NCI-H774 (cell line): ENCODE measurements at places on chromosomes 7 and 10.

- DNase-seq: no peak
Measured at GRCh38 chr10:114648368-114648767, 9.7 kb downstream of the ABLIM1 start.

GRCh38 chr7:5425507-5426225 lies 2.0 kb upstream of the TNRC18 start:
- DNase-seq: peak; percentile 78

DNA sequence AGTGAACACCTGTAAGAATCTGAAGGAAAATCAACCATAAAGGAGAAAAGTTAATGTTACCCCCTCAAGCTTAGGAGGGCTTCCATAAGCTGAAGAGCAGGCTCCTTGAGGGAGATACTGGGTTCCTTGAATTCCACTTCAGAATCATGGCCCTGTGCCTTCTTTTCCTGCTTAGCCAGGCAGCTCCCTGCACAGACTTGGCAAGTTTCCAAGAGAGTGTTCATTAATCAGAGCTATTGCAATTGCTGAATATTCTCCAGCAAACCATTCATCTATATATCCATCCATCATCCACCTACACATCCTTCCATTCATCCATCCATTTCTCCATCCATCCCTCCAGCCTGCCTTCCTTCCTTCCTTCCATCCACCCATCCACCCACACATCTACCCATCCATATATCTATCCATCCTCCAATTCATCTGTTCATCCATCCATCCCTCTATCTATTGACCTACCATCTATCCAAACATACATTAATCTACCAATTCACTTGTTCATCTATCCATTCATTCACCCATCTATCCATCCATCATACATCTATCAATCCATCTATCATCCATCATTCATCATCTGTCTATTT lies 574.4 kb downstream of the PTPRN2 start:
- DNase-seq: no peak

GRCh38 chr10:29329420-29329819 lies 40.5 kb downstream of the LYZL1 start:
- DNase-seq: peak; percentile 80

GRCh38 chr10:84563355-84563754 lies 235.0 kb downstream of the CCSER2 start:
- DNase-seq: no peak

DNA sequence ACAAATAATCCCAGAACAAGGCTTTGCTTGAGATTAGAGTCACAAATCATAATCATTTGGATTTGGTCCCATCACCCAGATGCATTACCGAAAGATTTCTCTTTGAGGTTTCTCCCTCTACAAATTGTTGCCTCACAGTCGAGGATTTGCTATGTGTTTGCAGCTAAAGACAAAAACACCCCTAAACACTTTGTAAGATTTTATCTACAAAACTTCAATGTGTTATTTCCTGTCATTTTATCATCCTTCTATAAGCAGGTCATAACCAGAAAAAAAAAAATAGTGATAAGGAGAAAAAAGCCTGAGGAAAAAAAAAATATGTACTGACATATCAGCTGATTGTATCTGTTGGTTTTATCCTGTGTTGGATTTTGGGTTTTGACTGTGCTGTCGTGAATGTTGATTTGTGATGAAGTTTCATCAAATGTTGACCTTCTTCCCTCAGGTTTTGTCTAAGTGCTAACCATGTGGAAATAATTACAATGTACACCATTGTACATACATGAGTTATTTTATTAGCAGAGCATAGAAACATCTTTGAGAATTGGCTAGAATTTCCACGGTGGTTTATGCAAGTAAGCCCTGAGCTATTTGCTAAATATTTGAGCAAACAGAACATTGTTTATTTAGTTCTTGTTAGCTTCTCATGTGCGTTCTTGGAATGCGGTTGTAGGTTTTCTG lies 274.4 kb downstream of the NEBL start:
- DNase-seq: peak; percentile 34

DNA sequence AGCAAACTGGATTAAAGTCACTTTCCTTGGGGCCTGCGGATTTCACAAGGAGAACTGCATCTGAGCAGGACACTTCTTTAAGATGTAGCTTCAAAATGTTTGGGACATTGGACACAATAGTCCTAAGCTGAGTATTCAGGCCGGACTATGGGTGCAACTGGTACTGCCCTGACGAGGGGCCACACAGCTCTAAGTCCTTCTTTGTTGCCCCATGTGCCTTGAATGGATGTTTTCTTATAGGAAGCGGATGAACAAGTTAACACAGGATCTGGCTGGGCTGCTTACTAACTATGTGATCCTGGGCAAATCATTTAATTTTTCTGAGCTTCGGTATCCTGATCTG lies 147.8 kb upstream of the KLF14 start:
- no peak for DNase-seq

DNA sequence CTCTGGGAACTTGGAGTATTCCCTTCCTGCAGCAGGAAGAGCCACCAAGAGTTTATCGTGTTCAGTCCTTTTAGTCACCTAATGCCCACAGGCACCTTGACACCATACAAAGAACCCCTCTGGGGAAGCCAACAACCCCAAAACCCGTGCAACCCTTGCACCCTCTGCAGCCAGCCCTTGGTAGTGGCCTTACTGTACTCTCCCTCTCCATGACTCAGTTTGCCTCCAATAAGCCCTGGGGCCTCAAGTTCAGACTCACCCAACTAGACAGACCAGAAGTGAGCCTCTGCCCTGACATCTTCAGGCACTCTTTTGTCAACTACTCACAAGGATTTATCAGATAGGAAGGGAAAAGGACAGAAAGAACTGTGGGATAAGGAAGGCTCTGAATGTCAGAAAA lies 30.9 kb downstream of the KCNMA1 start:
- DNase-seq: no peak

- no peak for DNase-seq
Measured at GRCh38 chr10:86188796-86189558, 177.6 kb downstream of the GRID1 start.

GRCh38 chr7:121531175-121532070 lies 135.3 kb upstream of the FAM3C start:
- DNase-seq: no peak

- DNase-seq: no peak
Measured at GRCh38 chr7:86991771-86992191, 67.7 kb downstream of the ELAPOR2 start.

DNA sequence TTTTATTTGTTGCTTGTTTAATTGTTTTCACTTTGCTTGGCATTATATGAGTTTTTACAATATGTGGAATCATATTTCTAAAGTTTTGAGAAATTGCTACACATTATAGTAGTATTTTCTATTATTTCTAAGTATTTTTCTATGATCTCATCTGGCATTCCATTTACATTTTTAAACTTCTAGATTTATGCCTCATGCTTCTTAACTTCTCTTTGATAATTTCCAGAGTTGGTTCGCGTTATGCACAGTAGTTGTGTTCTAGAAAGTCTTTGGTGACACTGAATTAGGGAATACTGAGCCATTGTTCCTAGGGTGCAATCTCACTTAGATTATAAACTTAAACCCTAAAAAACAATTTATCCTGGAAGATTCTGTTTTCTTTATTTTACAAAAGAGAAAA lies 129.2 kb downstream of the GNAI1 start:
- no peak for DNase-seq

- DNase-seq: no peak
Measured at GRCh38 chr10:114044247-114045135, 825 bp downstream of the ADRB1 start.

GRCh38 chr10:123459371-123460091 lies 206.6 kb upstream of the GPR26 start:
- DNase-seq: no peak

DNA sequence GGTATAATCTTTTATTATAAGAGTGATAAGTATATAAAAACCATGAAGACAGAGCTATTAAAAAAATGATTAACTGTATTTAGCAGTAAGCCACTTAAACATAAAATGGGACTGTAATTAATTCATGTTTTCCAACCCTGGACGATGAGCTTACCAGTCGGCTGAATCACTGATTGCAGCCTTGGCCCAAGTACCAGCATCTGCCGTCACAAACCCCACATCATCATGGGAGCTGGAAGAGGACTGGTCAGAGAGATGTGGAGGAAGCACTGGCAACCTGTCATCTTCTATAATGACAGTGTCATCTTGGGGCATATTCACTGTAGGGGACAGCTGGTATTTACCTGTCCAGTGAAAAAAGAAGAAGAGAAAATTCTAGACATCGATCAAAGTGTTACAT lies 473.6 kb downstream of the PARD3 start:
- DNase-seq: no peak

DNA sequence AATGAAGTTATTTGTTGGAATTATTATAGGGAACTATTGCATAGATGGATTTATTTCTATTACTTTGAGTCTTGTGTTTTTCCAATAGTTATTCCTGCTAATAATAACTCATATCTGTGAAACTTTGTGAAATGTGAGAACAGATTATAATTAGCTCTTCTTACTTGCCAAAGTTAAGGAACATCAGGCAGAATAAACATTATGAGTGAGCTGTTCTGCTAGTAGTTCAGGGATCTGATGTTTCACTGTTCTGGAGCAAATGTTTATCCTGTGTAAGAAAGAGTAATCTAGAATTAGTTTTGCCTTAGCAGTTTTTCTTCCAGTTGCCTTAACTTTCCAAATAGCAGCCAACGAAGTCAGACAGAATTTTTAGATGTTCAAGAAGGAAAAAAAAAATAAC lies 245.2 kb upstream of the PLXDC2 start:
- no peak for DNase-seq

DNA sequence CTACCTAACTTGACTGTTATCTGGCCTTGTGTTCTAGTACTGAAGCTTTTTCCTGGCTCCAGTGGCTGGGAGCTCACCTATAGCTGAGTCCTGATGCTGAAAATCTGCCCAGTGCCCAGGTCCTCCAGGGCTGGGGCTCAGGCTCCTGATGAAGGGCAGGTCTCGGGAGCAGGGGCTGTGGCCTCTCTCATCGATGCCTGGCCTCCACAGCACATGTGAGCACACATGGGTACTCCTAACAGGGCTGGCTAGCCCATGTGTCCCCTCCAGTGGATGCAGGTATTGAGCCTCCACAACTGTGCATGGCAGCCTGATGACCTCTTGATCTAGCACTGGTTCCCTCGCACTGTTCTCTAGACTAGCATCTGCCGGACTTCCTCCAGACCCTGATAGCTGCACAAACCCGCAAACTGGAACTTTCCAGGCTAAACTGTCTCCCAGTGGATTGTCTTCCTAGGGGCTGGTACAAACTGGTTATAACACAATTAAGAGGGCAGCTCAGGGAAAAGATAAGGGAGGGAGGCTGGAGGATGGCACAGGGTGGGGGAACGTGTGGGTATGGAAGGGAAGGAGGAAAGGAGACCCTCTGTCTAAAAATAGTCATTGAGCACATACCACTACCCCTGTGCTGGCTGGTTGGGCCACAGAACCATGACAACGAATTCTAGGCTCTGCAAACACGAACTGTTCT lies 35.1 kb downstream of the PLAC9 start:
- DNase-seq: no peak

DNA sequence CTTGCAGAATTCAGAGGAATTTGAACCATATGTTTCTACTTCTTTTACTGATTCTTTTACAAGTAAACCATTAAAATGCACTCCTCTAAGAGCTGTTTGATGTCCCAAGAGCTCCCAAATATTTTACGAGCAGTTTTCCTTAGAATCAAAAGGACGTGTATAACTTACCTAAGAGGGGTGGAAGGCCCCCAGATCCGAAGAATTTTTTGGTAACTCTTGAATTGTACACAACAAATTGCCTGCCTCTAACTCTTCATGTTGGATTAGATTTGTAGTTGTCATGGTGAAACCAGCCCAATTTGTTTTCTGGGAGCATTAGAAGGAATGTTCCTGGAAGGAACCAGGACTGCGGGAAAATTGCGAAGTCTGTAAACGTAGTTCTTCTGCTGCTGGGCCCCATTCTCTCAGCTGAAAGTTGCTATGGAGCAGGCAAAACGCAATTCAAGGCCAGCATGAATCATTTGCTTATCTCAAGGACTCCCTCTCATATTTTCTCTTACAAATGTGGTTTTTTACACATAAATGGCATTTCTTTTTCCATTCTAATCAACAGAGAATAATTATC lies 124.8 kb upstream of the TMEM72 start:
- no peak for DNase-seq

DNA sequence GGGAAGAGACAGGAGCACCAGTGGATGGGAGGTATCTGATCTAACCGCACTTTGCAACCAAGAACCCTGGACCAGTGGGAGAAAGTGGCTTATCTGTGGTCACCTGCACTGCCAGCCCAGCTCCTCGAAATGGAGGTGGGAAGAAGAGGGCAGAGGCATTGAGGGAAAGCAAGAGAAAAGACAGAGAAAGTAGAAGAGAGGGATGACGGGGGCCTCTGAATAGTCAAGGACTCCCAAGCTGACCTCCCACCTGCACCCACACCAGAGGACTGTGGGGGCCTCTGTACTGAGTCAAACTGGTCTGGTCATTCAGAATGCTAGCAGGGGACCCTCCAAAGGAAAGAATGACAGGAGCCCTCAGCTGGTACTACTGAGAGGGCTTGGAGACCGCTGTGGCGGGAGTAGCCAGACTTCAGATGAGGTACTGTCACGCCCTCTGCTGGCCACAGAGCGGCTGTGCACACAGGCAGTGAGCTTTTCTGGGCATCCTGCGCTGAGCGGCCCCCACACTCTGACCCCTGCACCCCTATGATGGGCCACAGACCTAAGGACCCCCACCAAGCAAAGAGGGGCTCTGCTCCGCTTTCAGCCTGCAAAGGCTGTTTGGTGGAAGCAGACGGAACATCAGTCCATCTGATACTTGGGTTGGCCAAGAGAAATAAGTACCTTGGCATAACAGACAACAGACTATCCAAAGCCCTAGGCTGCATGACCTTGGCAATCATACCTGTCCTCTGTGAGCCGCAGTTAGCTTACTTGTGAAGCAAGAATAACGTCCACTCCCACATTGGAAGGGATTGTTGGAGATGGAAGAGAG lies 112.9 kb downstream of the COL13A1 start:
- peak; percentile 30 for DNase-seq

DNA sequence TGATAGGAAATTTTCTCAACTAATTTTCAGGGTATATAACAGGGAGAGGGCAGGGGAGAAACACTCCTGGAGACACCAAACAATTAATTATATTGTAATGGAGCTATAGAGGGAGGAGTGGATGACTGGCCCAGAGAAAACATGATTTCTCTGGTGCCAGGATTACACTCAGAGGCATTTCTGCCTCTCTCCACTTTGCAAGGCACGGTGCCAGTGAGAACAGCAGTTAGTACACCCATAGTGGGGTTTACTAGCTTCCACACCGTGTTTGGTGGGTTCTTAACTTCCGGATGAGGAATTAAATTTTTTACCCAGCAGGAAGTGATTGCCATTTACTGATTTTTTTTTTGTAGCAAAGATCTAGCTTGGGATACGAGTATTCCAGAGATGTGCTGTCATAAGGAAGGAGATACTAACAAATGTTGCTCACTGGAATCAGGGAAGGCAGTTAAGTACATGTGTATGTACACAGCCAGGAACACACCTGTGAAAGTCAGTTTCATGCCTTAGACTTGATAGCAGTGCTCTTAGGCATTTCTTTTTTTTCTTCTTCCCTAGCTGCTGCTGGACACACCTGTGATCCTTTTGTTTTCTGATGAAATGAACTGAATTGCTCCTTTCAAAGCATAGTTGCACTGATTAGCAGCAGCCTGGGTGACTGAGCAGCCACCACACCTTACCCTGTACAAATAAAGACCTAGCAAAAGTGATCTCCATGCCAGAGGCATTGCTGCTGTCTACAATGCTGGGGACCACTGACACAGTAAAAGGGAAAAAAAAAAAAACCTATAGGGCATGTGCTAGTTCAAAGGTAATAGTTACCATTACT lies 58.1 kb downstream of the POLL start:
- no peak for DNase-seq

GRCh38 chr7:132080467-132080866 lies 495.8 kb downstream of the PLXNA4 start:
- no peak for DNase-seq
